ENCODE measurements at places on chromosomes 5 and 9.

DNA sequence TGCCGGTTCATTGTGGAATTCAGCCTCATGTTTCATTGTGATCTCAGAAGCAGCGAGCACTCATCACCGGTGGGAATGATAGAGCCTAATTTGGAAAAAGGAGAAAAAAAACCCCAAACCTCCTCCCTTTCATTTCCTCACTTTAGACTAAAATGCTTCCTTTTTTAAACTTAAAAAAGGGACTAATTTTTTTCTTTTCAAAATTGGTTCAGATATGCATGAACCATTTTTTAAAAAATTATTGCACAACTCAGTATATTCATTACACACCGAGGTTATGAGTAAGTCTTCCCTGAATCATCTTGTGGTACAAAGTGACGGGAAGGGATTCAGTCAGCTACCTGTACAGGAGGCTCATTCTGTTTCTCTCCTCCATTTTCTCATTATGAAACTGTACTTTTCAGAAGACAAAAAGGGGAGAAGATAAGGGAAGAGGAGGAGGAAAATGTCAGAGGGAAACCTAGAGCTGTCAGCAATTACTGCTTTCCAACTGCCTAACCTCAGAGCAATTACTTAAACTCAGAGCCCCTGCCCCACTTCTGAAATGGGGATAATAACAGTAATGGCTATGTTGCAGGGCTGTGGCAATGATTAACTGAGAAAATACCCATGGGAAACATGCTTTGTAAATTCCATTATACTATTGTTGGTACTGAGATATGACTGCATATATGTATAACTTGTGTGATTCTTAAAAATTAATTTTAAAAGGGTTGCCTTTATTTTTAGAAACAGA is 24.0 kb downstream of the GALNT10 start:
- DNase-seq = no peak

- DNase-seq = no peak
Observed at GRCh38 chr5:5314166-5314565, 108.3 kb upstream of the ICE1 start.

DNA sequence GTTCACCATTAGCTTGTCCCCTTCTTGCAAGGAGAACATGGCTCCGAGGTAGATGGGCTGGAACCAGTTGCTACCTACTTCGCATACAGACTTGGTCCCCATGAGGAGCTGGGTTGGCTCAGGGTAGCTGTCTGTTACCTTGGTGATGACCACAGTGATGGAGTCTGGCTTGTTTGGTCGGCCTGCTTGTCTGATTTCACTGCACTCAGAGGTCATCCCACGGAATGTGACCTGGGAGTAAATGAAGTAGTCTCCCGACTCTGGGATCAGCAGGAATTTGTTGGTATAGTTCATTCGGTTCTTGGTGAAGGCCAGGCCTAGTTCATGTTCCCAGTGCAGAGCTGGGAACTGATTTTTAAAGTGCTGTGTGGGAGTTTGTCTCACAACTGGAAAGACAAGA is 15.3 kb downstream of the TNFSF15 start:
- no peak for DNase-seq

- DNase-seq = no peak
Observed at GRCh38 chr5:174425271-174425963, 299.0 kb upstream of the MSX2 start.

GRCh38 chr9:4654538-4654937 is 7.6 kb upstream of the PLPP6 start:
- DNase-seq = no peak

DNA sequence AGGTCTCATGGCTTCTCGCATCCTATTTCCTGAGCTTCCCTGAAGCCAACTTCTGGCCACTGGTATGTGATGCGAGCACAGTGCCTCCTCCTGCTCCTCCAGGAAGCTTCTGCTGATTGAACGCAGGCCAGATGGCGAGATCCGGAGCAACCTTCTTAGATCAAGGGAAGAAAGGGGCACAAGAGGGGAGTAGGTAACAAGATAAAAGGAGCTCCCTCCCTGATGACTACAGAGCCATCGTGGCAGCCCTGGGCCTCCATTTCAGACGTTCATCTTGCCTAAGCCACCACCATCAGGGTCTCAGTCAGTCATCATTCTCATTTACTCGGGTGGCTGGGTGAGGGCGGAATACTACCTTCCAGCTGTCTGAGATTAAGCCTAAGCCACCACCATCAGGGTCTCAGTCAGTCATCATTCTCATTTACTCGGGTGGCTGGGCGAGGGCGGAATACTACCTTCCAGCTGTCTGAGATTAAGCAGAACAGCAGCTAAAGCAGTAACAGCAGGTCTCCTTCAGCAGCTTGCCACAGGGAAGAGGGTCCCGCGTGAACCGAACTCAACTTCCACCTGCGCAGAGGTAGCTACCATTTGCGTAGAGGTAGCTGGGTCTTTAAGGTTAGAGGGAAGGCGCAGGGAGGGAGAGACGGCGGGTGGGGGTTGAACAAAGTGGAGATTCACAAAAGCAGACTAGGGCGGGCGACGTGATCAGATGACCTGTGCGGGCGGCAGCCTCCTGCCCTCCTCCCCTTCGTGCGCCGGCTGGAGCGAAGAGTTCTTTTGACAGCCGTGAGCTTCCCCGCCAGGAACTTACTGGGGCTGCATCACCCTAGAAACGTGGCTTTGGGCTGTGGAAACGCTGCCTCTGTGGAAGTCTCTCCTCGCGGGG is 27.9 kb upstream of the MGAT1 start:
- peak; percentile 28 for DNase-seq

DNA sequence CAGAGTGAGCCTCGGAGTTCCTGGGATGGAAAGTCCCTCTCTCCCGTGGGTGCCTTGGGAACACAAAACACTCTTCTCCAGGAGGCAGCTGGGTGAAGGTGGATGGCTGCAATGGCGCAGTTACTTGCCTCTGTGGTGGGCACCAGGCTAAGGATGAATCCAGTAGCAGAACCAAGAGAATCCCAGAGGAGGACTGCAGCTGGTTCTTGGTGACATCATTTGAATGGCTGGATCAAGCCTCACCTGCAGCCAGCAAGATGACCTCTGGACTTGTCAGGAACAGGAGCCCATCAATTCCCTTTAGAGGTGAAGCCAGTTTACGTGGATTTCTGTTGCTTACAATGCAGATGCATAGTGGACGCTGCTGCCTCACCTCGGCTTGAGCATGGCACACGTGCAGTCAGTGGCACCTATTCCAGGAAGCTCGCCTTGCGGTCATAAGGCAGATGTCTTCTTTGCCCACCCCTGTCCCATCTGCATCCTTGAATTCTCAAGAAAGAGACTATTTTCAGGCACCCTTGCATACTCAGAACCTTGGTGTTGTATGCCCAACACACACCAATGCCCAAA is 34.1 kb upstream of the ADAMTS2 start:
- no peak for DNase-seq

DNA sequence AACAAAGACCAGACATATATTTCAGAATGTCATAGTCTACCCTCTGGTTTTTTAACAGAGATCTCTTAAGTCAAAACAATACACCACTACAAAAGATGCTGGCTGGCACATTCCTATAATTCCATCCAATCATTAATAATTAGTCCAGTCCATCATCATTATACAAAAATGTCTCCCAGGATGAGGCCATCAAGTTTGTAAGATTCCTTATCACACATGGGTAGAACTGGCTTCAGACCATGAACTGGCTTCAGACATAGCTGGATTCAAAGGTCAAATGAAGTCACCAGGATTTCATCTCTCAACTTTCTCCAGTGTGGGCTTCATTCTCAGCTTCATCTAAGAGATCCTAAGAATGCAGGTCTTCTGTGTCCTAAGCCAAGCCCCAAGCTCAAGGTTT is 147.1 kb downstream of the ENC1 start:
- no peak for DNase-seq

DNA sequence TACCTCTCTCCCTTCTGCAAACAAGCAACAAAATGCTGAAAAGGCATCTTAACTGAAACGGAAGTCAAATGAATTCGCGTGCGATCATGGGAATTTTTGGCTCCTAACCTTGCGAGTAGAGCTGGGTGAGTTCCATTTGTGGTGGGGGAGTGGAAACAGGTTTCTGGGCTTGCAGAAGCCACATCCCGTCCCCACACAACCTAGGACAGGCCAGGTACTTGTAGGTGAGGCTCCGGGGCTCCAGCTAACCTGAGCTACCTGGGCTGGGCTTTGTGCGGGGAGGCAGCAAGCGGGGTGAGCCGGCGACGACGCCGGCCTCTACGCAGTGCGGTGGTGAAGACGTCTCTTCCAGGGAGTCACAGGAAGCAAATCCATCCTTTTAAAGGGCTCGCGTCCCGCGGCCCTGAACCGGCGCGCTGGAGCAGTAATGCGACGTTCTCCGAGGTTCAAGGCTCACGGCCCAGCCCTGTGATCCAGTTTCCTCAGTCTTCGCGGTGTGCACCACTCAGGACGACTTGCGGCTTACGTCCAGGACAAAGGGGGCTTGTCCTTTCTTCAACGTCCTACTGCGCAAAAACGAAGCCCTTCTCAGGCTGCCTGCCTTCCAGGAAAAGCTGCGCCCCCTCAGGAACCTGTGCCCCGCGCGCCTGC is 567 bp upstream of the SPIN1 start:
- DNase-seq = peak; percentile 5

- no peak for DNase-seq
Observed at GRCh38 chr5:42886635-42887034, 74.9 kb upstream of the SELENOP start.

DNA sequence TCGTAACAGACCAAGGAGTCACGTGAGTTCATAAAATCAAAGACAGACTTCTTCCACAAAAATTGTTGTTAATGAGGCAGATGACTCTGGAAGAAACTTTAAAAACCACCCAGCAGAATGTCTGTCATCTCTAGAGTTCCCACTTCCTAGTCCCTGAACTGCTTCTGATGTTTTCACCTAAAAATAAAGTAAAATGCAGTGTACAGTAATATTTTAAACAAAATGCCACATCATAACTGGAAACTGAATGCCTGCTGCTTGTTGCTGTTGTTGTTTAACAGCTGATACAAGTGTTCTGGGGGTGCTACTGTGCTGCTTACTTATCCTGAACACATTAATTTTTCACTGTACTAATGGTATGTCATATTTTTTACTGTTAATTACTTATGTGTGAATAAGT is 577.2 kb downstream of the MTRR start:
- no peak for DNase-seq

DNA sequence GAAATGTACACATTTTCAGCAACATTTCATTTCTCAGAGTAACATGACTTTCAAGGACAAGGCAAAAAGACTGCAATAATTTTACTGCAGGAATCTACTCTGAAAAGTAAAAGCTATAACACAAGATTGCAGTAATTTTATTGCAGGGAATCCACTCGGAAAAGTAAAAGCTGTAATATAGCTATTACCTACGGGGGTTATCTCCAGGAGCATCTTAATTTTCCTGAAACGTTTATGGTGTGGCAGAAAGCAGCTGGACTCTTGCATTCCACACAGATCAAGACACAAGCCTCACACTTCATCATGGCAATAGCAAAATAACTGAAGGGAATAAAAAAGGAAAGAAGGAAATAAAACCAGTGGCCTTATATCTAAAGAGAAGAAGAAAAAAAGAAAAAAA is 171.2 kb downstream of the TSSK1B start:
- no peak for DNase-seq

DNA sequence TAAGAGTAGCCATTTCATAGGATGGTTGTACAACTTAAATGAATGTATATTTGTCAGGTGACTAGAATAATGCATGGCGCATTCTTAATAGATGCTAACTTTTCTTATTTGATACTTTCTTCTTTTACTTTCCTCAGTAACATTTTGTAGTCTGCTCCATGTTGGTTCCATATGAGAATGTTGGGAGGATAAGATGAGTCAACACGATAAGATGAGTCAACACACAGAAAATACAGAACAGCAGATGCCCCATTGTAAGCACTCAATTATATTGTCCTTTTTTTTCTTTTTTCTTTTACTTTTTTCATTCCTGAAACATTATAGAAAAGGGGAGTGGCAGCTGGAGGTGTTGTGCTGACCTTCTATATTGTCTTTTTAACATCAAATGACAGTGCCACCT is 92.3 kb upstream of the SPATA31C2 start:
- DNase-seq = no peak

GRCh38 chr9:87443461-87443860 is 54.2 kb upstream of the DAPK1 start:
- no peak for DNase-seq

- no peak for DNase-seq
Observed at GRCh38 chr9:92989561-92989960, 42.2 kb downstream of the FGD3 start.

DNA sequence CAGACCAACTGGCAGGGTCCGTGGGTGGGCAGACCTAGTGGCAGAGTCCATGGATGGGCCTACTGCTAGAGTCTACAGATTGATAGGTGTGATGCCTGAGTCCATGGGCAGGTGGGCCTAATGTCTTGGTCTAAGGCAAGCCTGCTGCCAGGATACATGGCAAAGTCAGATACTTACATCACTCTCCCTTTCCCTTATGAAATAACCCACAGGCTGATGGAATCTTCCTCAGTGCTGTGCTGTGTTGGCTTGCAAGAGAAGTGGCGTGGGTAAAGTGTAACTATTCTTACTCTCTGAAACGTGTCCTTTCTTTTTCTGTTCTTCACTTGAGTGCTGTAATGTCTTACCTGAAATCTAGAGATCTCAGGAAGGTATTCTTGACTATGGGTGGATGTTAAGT is 67.3 kb upstream of the ADRB2 start:
- DNase-seq = no peak

DNA sequence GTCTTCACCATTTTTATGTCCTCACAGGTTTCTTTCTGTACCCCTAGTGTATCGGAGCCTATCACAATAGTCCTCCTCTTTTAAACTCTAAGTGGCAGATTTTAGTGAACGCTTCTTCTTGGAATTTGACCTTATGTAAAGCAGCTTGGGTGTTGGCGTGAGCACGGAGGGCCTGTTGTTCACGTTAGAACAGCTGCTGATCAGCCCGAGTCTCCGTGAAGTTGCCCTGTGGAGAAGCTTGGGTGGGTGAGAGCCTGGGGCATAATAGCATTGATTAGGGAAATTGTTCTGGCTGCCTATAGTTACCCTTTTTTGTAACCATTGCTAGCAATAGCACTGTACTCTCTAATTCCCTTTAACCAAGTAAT is 167.0 kb upstream of the OTULINL start:
- no peak for DNase-seq

- no peak for DNase-seq
Observed at GRCh38 chr5:178649580-178649979, 22.7 kb upstream of the CLK4 start.

- no peak for DNase-seq
Observed at GRCh38 chr5:29796013-29796412, 1397.5 kb upstream of the CDH6 start.

- DNase-seq = no peak
Observed at GRCh38 chr5:151520294-151520693, 70.8 kb downstream of the FAT2 start.

DNA sequence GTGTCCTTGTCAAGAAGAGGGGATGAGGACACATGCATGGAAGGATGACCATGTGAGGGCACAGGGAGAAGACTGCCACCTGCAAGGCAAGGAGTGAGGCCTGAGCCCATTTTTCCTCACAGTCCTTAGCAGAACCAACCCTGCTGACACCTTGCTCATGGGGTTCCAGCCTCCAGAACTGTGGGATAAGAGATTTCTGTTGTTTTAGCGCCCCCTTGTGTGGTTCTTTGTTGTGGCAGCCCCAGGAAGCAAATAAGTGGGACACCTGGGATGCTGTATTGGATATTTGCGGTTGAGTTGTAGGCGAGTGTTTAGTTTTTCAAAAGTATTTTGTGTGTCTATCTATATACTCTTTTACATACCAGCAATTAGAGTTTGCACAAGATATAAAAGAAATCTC is 206.4 kb downstream of the NXNL2 start:
- DNase-seq = no peak

Measured in GM19239 (cell line).